ENCODE measurements at places on chromosomes 1 and 21.

GRCh38 chr1:227892489-227893299 lies 55.0 kb downstream of the WNT9A start:
- no peak for DNase-seq

- DNase-seq = no peak
Measured at GRCh38 chr1:28885472-28885877, 28.9 kb upstream of the EPB41 start.

- no peak for DNase-seq
Measured at GRCh38 chr1:24206516-24207394, 19.7 kb upstream of the IFNLR1 start.

DNA sequence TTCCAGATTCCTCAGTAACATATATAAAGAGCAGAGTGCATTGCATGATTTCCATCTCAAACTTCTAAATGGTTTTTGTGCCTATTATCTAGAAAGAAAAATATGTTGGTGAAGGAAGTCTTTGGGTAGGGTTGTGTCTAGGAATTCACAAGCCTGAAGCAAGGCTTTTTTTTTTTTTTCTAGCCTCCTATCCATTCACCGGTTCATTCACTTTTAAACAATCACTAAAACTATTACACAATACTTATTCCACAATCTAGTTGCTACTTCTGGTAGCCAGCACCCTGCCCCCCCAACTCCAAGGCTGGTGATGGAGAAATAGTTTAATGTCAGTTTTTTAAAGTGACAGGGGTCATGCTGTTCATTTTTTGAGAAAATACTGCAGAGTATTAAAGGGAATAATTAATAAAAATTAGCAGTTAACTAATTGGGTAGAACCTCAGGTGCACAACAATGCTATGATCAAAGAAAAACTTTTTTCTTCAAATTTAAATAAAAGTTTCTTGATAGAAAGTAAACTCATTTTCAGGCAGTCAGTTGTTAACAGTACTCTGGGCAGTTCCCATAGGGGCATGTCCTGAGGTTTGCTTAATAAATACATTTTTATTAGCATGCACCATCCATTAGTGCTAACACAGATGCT lies 10.9 kb downstream of the IRF2BP2 start:
- no peak for DNase-seq

DNA sequence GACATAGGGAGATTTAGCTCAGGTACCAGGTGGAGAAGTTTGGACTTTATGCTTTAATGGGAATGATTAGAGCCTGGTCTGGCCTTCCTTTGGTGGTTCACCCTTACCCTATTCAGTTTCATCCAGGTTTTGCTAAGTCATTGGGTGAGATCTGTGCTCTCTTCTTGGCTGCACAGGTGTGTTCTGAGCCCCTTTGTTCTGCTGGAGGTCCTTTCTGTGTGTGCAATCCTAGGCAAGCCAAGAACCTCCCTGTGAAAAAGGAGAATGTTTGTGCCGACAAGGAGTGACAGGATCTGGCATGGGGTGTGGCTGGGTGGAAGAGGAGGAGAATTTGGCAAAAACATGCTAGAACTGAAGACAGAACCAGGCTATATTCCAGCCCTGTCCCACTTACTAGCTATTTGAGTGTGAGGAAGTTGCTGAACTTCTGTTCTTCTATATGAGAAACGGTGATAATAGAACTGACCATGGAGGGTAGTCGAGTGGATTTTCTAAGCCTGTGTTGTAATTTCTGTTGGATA lies 4.6 kb downstream of the GSTM5 start:
- no peak for DNase-seq

GRCh38 chr1:192539297-192540092 lies 36.1 kb upstream of the RGS1 start:
- peak; percentile 43 for DNase-seq

DNA sequence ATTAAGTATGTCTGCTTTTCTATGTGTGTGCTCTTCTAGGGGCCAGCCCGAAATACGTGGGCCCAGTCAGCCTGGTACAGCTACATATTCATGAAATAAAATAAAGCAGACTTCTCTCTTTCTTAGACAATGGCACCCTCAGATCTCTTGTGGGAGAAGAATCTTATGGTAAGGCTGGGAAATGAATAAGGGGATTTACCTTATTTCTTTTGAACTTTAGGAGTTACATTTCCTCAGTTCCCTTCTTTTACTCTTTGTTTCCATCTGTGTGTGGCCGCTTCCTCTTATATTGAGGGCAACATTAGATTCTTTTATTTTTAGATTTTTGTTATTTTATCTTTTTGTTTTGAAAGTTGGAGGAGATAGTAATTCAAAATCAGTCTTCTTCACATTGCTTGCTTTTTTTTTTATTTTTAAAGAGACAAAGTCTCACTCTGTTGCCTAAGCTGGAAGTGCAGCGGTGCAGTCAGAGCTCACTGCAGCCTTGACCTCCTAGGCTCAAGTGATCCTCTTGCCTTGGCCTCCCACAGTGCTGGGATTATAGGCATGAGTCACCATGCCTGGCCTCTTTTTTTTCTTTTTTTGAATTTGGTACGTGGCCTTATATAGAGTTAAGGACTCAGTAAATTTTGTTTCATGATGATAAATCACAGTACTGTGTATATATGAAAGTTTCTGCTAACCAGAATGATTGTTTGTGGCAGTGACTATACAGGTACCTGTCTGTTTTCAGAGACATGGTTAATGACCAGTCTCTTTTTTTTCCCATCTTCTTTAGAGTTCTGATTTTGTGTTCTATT lies 9.1 kb downstream of the LAMC1 start:
- no peak for DNase-seq

DNA sequence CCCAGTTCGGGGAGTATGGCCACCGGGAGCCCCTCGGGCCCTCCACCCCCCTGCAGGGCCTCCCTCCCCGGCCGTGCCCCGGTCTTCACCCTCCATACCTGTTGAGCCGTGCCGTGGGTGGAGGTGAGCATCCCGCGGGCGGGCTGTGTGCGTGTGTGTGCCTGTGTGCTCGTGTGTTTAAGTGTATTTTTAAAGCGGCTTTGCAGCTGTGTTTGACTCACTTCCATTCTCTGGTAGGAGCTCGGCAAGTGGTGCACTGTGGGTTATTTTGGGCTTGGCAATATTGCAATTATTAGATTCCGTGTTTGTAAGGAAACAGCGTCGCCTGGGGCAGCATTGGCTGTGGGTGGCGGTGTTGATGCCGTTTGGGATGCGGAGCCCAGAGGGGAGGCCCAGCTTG lies 20.3 kb upstream of the PLCH2 start:
- no peak for DNase-seq

DNA sequence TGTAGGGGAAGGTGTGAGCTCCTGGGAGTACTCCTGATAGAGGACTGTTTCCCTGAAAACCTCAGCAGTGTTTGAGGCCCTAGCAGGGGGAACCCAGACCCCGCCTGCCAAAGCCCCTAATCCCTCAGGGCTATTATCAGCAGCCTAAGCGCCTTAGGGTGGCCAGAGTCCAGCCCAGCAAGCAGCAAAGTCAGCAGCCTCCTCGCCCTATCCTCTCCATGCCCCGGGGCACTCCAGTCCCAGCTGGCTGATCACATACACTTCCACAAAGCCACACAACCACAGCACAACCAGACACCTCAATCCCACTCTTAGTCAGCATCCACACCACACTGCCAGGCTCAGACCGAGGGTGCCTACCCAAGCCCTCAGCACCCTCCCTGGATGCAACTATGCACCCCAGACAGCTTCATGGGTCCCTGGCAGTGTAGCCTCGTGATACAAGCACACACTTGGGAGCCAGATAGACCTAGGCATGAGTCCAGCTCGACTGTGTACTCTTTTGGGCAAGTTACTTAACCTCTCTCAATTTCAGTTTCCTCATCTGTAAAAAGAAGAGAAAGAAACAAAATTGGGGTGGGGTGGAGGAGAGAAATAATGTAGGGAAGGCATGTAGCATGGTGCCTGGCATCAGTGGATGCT lies 7.1 kb downstream of the IGSF9 start:
- peak; percentile 77 for DNase-seq

DNA sequence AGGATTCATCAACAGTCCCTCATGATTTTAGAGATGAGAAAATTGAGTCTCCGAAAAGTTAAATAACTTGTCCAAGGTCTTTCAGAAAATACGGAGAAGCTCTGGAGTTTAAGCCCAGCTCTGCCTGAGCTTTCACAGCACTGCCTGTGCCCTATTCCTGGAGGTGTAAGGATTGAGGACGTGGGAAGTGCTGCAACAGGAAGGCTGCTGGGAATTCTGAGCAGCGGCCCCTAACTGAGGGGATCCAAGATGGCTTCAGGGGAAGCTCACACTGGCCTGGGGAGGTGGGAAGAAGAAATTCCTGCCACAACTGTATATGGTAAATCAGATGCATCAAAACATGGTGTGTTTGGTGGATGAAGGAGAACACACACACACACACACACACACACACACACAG lies 45.3 kb upstream of the BCL9 start:
- DNase-seq = no peak

DNA sequence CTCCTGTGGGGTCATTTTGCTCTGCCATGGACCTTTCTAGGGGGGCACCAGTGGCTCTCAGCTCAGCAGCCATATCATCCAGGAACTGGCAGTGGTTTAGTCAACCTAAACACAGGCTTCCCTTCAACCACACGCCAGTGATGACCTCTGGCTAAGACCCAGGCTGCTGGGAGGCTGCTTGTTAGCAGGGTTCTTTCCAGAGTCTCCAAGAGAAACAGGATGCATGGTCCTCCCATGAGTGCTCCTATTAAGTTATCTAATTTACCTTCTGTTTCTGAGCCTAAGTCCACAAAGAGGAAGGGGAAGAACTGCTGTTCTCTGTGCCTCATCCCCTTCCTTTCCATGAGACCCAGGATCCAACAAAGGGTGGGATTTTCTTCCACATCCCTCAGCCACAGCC lies 137.3 kb upstream of the PLXNA2 start:
- DNase-seq = no peak

DNA sequence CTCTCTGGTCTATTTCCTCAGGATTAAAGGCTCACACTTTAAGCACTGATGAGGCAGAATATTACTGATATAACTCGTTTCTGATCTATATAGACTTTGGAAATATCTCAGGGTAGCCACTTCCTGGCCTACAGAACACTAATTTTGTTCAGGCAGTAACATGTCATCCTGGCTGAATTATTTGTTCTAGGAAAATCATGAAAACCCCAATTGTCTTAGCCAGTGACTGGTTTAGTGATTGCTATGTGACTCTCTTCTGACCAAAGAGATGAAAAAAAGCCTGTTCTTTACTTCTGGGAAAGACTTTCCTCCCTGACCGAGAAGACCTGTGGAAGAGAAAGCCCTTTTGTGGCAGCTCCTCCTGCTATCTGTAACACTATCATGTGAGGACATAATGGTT lies 453.7 kb downstream of the SETD4 start:
- no peak for DNase-seq

DNA sequence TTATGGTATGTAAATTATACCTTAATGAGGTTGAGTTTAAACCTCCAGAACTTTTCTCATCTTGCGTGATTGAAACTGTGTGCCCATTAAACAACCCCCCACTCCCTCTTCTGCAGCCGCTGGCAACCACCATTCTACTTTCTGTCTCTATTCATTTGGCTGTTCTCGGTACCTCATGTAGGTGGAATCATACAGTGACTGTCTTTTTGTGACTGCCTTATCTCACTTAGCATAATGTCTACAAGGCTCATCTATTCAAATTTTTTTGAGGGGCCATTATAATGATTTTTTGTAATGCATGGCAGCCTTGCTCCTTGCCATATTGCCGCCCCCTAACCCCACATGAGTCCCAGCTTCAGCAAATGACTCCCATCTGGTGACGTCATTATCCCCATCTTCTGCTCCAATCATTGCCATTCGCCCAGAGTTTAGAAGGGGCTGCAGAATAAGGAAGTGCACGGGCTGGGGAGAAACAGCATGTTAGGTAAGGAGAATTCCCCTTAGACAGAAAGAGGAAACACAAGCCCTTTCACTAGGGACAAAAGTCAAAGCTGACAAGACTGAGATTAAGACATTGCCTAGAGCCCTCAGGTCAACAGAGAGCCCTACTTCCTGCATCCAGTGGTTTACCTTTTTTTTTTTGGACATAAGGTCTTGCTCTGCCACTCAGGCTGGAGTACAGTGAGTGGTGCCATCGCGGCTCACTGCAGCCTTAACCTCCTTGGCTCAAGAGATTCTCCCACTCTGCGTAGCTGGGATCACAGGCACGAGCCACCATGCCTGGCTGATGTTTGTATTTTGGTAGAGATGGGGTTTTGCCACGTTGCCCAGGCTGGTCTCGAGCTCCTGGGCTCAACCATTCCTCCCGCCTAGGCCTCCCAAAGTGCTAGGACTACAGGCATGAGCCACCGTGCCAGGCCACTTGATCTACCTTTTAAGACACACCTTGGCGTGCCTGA lies 78.4 kb upstream of the ERRFI1 start:
- DNase-seq = no peak

GRCh38 chr1:94045465-94046056 lies 75.4 kb downstream of the ABCA4 start:
- DNase-seq = peak; percentile 8

DNA sequence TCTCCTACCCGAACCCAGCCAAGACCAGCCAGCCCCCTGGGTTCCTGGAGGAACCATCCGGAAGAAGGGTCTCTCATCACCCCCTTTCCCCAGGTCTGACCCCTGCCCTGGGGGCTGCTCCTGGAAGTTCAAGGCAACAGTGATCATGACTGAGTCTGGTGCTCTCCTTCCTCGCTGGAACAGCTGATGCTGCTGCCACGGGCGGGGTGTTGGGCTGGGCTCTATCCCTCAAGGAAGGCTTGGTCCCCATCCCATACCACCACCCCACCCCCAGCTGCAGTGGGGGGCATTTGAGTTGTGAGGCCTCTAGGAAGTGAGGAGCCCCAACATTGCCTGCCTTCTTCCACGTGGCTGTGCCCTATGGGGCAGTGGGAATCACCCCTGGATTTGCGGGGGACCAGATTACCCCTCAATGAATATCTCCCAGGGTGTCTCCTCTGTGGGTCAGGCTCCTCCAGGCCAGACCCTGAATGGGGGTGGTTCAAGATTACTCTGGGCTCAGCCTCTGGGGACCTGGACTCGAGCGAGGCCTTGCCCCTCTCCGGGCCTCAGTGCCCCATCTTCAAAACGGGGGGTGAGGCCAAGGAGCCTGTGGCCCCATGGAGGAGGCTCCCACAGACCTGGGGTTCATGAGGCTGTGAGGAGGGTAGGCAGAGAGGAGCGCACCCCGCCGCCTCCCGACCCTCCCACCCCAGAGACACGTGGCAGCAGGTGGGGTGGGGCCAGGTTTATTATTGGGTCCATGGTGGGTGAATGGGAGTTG lies 2.8 kb downstream of the MASP2 start:
- no peak for DNase-seq

DNA sequence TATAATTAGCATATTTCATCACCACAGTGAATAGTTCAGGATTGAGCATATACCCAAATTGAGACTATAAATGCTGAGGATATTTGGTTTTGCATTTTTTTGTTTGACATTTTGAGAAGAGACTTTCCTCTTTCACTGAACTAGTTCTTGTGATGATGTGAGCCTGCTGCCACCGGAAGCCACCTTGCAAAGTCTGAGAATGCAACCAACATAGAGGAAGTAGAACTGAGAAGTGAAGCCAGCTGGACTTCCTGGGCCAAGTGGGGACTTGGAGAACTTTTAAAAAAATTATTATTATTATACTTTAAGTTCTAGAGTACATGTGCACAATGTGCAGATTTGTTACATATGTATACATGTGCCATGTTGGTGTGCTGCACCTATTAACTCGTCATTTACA lies 102.3 kb downstream of the RPE65 start:
- DNase-seq = no peak

Data from T-helper 2 cell (primary cell).